Left renal pelvis (tissue), 4 donors: ENCODE measurements at places on chromosomes 5 and 9.

DNA sequence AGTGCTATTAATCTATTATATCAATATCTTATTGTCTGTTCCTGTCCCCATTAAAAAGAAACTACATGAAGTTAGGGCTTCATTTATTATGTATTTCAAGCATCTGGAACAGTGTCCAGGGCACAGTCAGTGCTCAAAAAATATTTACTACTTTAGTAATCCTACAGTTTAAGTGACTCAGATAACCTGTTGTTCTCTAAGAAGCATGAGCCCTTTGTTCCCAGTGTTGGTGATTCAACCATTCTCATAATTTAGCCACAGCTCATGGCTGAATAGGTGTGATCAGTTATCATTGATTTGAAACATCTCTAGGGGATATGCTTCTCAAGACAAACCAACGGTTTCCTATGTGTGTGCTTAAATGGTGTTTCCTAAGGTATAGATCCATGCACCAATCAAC lies 292.7 kb downstream of the TMEM167A start:
- DNase-seq: no peak

- no peak for DNase-seq
These were observed 44.3 kb downstream of the CAMK2A start for GRCh38 chr5:150245111-150245789.

GRCh38 chr9:123324767-123325183 lies 31.2 kb upstream of the CRB2 start:
- DNase-seq: no peak

DNA sequence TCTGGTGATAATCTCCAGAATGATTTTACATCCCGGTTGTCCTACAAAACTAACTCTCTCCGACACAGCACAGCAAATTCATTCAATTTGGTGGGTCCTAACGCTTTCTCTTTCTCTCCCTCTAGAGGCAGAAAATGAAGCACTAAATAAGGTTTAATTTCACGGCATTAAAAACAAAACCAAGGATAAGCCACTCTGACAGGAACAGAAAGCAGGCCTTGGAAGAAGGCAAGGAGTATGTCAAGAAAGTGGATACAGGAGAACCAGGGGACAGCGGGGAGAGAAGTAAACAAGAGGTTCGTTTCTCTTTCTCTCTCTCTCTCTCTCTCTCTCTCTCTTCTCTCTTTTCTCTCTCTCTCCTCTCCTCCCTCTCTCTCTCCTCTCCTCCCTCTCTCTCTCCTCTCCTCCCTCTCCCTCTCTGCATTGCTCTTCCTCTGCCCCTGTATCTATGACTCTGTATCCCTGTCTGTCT lies 49.8 kb downstream of the EBF1 start:
- DNase-seq: no peak
